Spleen (tissue), 13 donors: ENCODE measurements at places on chromosomes 6 and 20. TPM values are rescaled to one million over a fixed set of nuclear protein-coding genes. Genes with fewer than 3 reads are reported as not detected.

DNA sequence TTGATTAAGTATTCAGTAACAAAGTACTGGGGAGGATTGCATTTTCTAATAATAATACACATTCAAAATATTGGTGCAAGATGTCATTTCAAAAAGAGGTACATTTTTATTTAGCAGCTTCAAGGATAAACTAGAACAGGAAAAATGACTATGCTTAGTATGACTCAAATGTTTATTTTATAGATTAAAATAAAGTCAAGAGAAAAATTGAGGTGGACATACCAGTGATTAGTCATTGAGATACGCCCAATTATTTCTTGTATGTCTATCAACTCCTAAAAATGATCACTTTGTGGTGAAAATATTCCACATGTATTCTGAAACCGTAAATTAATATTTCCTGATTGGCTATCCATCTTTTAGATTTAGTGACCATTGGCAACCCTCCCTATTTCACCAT is 96.7 kb downstream of the PHF3 start:
- no peak overlapping the region for H3K27ac ChIP-seq
- H3K36me3 ChIP-seq: no peaks in the 10 kb centered on the region
- no peaks in the 10 kb centered on the region for H3K27me3 ChIP-seq
- no peak for DNase-seq
- no peak overlapping the region for H3K4me3 ChIP-seq

- no peak overlapping the region for H3K4me3 ChIP-seq
- no peaks in the 10 kb centered on the region for H3K4me1 ChIP-seq
- no peaks in the 10 kb centered on the region for H3K27me3 ChIP-seq
Observed at GRCh38 chr6:22582417-22583205, 13.2 kb downstream of the HDGFL1 start.

DNA sequence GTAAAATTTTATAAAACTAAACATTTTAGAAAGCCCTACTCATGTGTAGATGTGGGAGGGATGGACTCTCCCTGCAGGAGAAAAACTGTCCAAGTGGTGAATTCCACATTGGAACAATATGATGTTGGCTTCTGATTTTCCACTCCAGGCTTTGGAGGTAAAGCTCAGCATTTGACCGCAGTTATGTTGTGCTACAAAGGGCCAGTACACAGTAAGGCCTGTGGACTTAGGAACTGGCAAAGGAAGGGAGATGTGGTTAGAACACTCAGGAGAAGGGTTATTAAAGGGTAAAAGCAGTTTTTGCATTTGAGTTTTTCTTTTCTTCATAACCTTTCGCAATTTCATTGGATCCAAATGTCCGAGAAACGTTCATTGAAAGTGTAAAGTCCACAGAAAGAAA is 150.3 kb upstream of the SASH1 start:
- H3K27ac ChIP-seq: no peak overlapping the region
- no peaks in the 10 kb centered on the region for H3K4me1 ChIP-seq
- H3K4me3 ChIP-seq: no peak overlapping the region
- H3K36me3 ChIP-seq: no peaks in the 10 kb centered on the region

Gene SLX4IP
- total RNA-seq: 6.2 TPM

Gene BMP2
- 21.4 TPM for total RNA-seq

DNA sequence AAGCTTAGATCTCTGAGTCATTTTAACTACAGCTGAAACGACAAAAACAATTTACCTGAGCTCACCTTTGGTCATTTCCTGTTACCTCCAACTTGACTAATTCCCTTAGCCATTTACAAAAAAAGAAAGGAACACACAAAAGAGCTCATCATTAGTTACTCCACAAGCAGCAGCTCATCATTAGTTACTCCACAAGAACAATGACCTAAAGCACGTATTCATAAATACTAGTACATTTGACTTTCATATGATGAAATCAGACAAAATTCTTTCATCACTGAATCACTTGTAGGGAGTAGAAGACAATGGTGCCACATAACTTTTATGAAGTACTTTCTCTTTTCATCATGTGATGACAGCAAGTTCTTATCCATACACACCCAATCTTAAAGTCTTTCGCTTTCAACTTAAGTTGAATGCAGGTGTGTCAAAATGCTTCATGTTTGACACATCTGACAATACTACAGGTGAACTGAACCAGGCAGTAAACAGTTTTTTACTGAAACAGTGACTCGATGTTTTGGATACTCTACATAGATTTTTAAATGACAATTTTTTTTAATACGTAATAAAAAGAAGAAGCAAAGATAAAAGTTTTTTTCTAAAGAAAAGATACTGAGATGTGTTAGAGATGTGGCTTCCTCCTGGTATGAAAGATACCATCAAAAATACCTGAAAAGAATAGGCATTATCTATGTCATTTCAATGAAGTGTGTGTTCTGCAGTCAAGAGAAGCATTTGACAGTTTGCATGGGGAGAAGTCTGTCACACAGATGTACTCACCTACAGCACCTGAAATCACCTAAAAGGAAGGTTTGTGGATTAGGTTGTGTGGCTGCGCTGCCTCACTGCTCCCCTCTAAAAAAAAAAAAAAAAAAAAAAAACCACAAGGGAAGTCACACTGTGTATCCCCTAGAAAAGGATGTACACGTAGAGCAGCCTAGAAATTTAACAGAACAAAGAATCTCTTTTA is 109.1 kb downstream of the PRDM1 start:
- DNase-seq: no peak
- H3K27ac ChIP-seq: no peak overlapping the region
- H3K36me3 ChIP-seq: no peaks in the 10 kb centered on the region
- H3K4me1 ChIP-seq: peaks cover 17% of the 10 kb centered on the region
- no peaks in the 10 kb centered on the region for H3K27me3 ChIP-seq

Gene CLPSL2
- total RNA-seq: not detected

Gene TRAPPC3L
- 1.3 TPM for total RNA-seq

- H3K4me3 ChIP-seq: no peak overlapping the region
- H3K27me3 ChIP-seq: no peaks in the 10 kb centered on the region
- DNase-seq: no peak
- peaks cover 81% of the 10 kb centered on the region for H3K4me1 ChIP-seq
- H3K36me3 ChIP-seq: peaks cover 54% of the 10 kb centered on the region
Observed at GRCh38 chr6:24858177-24858653, 59.5 kb upstream of the ARMH2 start.

GRCh38 chr6:75499640-75500039 is 6.0 kb upstream of the FILIP1 start:
- H3K27ac ChIP-seq: no peak overlapping the region
- no peaks in the 10 kb centered on the region for H3K27me3 ChIP-seq
- no peak overlapping the region for H3K4me3 ChIP-seq
- H3K4me1 ChIP-seq: no peaks in the 10 kb centered on the region
- H3K36me3 ChIP-seq: no peaks in the 10 kb centered on the region

DNA sequence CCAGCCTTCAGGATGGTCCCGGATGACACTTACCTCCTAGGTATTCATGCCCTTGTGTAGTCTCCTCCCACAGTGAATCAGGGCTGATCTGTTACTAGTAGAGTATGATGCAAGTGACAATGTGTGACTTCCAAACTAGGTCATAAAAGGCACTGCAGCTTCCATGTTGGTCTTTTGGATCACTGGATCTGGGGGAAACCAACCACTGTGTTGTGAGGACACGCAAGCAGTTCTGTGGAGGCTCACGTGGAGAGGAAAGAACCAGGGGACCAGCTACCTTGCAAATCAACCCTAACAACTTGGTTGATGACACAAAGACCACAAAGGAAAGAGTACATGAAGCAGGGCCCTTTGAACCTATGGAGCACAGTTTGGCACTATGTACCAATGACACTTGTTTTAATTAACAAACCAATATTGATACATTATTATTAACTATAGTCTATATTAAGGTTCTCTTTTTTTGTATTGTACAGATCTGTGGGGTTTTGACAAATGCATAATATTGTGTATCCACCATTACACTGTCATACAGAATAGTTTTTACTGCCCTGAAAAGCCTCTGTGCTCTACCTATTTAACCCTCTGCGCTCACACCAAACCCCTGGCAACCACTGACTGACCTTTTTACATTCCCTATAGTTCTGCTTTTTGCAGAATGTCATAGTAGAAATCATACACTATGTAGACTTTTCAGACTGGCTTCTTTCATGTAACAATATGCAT is 16.3 kb upstream of the SDCBP2 start:
- no peak overlapping the region for H3K27ac ChIP-seq
- peaks cover under 1% of the 10 kb centered on the region for H3K36me3 ChIP-seq
- DNase-seq: no peak
- H3K27me3 ChIP-seq: no peaks in the 10 kb centered on the region
- H3K4me3 ChIP-seq: no peak overlapping the region

DNA sequence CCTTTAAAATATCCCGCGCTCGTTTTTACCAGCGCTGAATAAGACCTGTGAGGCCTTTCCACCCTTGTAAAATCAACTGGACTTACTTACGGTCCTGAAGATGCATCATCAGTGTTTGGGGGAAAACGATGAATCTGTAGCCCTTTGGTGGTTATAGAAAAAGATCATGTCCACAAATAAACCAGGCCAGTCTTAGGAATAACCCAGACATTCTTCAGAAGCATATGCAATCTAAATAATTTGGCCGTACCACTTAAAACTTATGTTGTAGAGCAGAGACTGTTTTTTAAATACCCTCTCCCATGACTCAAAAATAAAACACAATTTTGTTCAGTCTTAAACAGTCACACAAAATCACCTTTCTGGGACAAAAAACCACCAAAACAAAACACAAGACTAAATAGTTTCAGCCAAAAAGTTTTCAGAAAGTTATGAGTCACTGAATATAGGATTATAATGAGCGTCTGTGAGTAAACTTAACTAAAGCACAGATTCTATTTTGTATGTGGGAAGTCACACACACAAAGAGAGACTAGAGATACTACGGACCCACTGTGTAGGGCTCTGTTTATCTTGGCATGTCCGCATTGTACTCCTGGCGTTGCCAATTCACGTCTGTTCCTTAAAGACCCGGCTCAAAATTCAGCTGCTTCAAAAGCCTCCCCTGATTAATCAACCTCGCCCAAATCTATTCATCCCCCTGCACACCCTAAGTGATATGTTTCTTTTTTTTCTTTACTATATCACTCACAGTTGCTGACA is 26.5 kb upstream of the SMOC2 start:
- H3K4me1 ChIP-seq: no peaks in the 10 kb centered on the region
- H3K36me3 ChIP-seq: no peaks in the 10 kb centered on the region
- H3K27me3 ChIP-seq: no peaks in the 10 kb centered on the region
- DNase-seq: no peak

Gene APCDD1L
- not detected for total RNA-seq
